ENCODE measurements at places on chromosomes 2 and 18. TPM values are rescaled to one million over a fixed set of nuclear protein-coding genes. Genes with fewer than 3 reads are reported as not detected.

Gene GPR39
- 7.3 TPM for total RNA-seq

Gene RTP5
- total RNA-seq, result not detected

Gene GMCL1
- 12.8 TPM for total RNA-seq

Gene CCDC150
- 1.4 TPM for total RNA-seq

Gene TMEM169
- total RNA-seq, result under 0.01 TPM

Gene NLRC4
- not detected for total RNA-seq

All from hair follicular keratinocyte (primary cell).